ENCODE measurements at places on chromosomes 3 and 15.

DNA sequence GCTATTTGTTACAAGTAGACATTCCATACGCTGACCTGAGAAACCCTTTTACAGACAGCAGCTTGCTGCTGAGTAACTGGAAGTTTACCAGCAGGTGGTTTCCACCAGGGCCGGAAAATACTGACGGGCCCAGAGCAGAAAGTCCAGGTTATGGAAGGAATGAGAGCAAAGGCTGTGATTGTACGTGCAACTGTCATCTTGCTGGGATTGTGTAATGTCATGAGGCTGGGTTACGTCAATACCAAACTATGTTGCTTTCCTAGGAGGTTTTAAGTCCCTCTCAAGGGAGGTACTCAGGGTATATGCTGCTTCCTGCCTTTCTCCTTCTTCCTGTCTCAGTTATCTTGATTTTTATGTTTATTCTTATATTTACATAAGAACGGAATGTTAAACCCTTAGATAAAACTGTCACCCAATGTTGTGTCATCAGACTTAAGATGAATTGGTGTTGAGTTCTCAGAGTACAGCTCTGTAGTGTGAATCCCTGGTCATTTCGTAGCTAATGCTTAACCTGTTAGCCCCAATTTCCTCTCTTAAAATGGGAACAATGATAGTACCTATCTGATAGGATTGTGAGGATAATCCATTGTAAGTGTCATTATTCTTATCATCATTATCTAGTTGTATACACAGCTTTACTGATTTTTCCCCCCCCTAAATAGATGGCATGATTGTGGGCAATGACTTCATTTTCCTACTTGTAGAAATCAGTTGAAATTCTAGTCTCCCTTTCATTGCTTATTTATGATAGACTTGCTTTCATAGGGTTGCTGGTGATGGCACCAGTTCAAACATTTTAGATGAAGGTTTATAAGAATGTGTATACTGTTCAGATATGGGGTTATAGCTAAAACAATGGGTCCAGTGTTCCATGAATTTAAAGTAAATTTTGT, 101.4 kb downstream of the FNDC3B start:
- DNase-seq = no peak

DNA sequence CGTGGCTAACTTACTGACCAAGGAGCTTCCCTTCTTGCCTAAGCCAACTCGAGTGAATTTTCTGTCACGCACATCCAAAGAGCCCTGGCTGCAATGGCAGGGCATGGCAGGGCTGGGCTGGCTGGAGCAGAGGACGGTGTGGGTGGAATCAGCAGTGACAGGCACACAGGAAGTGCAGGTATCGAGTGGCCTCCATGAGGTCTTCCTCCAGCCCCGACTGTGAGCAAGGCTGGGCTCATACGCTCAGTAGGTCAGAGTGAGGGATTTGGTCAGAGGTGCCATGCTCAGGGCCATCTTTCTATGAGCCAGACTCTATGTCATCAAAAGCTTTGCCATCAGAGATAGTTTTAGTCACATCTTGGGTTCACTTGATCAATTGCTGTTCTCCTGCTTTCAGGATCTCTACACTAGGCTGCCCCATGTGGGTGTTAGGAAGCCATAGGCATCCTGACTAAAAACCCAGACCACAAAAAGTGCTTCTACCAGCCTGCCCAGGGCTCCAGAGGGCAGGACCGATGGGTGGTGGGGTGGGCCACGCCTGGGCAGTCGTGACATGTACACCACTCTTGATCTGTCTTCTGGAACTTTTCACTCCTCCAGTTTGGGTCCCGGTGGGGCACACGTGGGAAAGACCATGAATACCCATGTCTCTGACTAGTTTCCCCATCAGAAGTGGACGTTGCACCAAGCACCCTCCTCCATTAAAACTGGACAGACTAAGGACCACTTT, 22.6 kb upstream of the COMMD4 start:
- DNase-seq = no peak

GRCh38 chr15:39400821-39401550, 179.9 kb upstream of the THBS1 start:
- DNase-seq = no peak

- no peak for DNase-seq
Observed at GRCh38 chr3:122902326-122902725, 107.5 kb downstream of the SLC49A4 start.
